Activated T-cell treated with anti-CD3 and anti-CD28 coated beads for 24 hours (primary cell): ENCODE measurements at places on chromosomes 1 and 21.

- DNase-seq = no peak
Observed at GRCh38 chr1:220691053-220691684, 1.0 kb downstream of the C1orf115 start.

- DNase-seq = no peak
Observed at GRCh38 chr1:170938281-170938680, 2.9 kb downstream of the MROH9 start.

DNA sequence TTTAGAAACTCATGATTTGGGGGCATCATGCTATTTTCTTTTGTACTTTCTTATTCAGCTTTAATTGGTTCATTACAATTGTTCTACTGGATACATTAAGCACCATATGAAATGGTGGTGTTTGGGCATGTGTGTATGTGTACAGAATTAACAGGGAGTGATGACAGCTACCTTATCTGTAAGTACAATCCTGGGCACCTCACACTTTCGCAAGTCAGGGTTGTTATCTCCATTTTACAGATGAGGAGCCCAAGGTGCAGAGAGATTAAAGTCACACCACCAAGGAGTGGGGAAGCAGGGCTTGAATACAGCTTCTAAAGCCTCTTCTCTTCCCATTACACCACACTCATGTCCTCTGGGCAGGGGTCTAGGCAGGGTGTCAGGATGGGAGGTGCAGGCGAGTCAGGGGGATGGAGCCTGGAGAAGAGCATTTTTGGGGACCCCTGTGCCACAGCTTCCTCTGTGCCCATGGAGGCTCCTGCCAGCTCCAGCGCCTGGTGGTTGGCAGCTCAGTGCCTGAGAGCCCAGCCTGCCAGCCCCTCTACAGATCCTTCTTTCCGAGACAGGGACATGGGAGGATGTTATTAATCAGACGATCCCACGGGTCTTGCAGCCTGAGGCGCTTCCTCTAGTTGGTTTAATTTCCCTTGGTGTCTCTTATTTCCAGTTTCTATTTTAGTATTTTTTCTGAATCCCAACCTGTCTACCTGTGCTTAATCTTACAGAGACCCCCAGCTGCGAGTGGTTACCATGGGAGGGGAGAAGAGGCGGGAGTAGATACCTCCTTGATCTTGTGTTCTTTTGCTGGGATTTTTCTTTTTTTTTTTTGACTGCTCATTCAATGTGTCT lies 126.2 kb upstream of the CD34 start:
- no peak for DNase-seq

DNA sequence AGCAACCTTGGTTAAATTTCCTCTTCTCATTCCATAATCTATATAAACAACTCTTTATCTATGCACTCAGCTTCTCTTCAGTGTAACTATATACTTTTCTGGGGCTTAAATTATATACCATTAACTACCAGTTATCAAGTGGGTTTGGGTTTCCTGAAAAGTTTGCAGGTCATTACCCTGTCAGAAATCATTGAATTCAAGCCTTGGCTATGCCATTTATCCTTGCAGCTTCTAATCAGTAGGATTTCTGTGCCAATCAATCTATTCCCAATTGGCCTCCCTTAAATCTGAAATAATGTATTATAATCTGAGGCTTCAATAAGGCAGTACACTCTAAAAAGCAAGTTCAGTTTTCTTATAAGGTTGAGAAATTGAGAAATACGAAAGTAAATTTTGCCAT lies 466.5 kb downstream of the NCAM2 start:
- no peak for DNase-seq

DNA sequence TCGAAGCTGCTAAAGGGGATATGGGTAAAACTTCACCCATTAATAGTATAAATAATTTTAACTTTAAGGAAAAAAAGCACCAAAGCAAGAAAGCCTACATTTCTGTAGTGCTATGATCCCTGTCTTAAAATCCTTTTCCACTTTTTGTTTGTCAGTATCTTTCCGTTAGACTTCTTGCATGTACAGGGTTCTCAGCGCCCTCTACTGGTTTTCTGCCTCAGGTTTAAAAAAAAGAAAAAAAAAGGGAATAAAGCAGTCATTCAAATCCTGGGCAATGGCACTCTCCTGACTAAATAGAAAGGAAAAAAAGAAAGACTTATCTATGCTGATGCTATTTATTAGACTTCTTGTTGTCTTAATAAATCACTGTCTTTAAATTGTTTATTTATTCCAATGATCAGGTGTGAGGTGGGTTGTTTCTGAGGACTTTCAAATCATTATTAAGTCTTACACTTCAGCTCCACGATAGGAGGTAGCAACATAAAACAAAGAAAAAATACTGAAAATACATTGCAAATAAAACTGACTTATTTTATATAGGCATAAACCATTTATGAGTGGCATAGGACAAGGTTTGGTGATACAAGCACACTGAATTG lies 475.4 kb upstream of the NR5A2 start:
- peak; percentile 4 for DNase-seq

DNA sequence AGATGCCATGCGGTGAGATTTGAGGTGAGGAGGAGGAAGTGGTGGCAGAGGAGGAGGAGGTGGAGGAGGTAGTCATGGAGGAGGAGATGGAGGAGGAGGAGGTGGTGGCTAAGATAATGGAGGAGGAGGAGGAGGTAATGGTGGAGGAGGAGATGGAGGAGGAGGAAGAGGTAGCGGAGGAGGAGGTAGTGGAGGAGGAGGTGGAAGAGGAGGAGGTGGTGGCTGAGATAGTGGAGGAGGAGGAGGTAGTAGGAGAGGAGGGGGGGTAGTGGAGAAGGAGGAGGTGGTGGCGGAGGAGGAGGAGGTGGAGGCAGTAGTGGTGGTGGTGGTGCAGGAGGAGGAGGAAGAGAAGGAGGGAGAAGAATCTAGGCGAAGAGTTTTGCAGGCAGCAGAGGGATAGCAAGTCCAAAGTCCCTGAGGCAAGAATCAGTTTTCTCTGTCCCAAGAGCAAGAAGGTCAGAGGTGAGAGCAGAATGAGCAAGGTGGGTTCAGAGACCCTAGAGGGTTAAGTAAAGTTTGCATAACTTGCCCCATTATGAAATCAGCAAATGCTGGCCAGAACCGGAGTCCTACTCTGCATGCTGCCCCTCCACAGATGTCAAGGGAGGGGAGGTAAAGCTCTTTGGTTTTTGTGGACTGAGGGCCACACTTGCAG lies 38.9 kb upstream of the GNPAT start:
- no peak for DNase-seq

DNA sequence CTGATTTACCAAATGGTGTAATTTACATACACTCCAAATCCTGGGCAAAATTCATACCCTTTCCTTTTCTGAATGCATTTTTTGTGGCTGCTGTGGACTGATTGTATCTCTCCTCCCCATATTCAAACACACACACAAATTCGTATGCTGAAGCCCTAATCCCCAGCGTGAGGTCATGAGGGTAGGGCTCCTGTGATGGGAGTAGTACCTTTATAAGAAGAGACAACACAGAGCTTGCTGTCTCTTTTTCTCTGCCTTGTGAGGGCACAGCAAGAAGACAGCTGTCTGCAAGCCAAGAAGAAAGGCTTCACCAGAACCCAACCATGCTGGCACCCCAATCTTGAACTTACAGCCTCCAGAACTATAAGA lies 24.4 kb downstream of the DUSP10 start:
- DNase-seq = no peak

DNA sequence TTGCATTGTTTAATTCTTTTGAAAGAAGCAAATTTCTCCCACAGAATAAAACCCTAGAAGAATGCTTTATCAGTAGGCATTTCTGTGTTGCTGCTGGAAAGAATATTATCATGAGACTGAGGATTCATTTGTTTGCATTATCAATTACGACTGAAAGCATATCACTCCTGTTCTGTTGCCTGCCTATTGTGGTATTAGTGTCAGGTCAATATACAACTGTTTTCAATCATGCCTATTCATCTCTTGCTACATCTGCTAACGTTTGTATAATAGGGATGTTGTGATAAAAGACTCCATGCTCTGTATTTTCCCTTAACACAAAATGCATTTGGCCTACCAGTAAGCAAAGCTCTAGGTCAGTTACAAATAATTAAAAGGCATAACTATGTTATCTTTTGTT lies 221.5 kb downstream of the PTPRC start:
- no peak for DNase-seq

- no peak for DNase-seq
Observed at GRCh38 chr1:182080955-182081582, 19.6 kb upstream of the ZNF648 start.

DNA sequence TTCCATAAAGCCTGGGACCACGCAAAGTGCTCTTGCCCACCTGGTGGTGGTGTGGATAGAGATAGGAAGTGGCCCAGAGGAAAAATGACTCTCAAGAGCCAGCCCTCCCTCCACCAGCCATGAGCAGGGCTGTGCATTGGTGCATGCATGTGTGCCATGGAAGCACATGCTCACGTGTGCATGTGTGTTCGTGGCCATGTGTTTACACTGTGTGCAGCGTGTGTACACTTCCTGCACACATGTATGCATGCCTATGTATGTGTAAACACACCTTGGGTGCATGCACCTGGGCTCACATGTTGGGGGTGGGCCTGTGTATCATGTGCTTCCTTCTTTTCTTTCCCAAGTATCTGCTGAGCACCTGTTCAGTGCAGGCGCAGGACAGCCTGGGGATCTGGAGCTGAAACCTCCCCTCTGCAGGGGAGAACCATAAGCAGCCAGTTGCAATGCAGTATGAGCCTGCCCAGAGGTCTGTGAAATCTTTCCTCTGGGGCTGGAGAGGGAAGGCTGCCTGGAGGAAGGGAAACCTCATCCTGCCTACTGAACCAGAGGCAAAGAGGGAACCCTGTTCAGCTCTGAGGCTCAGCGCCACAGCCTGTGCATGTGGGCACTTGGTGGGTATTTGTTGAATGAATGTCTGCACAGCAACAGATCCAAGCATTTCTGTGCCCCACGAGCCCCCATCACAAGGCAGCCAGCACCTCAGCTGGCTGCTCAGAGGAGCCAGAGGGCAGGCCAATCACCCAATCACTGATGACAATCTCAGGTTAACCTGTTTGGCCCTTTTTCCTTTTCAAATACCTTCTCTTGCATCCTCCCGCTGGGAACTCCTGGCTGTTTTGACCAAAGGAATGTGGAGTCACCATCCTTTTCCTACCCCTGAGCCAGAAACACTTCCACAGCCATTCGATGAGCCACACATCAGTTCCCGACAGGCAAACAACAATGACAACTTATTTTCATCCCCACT lies 327.0 kb downstream of the NPHP4 start:
- DNase-seq = no peak

DNA sequence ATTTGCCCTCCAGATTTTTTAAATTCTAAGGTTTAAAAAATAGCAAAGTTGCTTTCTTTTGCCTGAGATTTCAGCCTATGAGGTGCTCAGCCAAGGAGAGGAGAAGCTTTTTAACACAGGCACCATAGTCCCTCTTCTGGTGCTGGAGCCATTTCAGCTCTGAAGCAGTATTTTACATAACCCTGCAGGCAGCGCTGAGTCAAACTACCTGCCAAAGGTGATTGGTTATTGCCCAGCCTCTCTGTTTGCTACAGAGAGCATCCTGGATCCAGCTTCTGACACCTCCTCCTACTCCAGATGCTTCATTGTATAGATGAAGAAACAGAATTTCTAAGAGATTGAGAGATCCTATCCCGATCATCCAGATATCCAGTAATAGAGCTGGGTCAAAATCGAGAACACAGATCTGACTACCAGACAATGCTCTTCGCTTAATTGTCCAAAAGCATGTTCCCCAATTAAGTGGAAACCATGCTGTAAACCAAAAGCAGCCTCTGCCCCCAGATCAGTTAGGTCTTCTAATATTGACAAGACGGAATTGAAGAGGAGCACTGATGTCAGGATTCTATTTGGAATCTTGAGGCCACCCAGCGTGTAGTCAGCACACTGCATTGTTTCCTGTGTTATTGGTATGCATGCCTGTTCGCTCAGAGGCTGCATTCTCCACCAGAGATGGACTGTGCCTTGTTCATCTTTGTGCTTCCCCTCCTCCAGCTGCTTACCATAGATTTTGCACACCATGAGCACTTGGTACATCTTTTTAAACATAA lies 22.1 kb downstream of the RGS8 start:
- DNase-seq = no peak

GRCh38 chr1:182681568-182681912 lies 2.8 kb downstream of the RGS8 start:
- DNase-seq = no peak

DNA sequence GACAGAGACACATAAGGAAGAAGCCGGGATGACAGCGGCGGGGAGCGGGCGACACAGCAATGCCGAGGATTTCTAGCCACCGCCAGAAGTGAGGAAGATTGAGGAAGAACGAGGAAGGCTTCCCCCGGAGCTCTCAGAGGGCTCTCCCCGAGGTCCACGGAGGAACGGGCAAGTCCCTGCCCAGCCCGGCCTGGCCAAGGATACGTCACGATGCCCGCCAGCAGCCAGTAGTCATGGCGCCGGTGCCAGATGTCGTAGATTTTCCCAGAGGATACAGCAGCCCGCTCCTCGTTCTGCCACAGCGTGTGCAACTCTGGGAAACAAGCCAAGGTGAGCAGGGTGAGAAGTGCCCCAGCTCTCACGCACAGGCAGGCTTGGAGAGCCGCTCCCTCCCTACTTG lies 65.9 kb downstream of the KCNAB2 start:
- no peak for DNase-seq

- no peak for DNase-seq
Observed at GRCh38 chr21:43934116-43934515, 69.1 kb downstream of the AGPAT3 start.

- DNase-seq = no peak
Observed at GRCh38 chr21:44874497-44875315, 1.2 kb upstream of the PTTG1IP start.

- DNase-seq = peak; percentile 31
Observed at GRCh38 chr1:119141020-119141424, 569 bp upstream of the WARS2 start.

GRCh38 chr1:107162745-107163144 lies 21.9 kb downstream of the NTNG1 start:
- no peak for DNase-seq

- DNase-seq = peak; percentile 37
Observed at GRCh38 chr1:185244015-185244747, 72.9 kb downstream of the IVNS1ABP start.

DNA sequence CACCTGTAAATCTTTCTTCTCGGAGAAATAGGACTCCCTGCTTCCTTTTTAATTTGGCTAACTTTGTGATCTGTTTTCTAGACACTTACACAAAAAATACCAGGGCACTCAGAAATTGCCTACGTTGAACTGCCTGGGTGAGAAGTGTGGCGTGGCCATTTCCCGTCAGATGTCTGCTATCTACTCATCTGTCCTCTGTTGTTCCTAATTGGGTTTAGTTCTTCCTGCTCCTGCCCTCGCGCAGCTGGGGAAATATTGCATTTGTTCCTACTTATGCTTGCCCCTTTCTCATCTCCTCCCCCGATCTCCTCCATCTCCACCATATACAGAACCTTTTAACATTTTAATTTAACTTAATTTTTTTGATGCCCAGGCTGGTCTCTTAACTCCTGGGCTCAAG lies 55.1 kb downstream of the CD58 start:
- no peak for DNase-seq

- no peak for DNase-seq
Observed at GRCh38 chr1:219563568-219563967, 49.3 kb downstream of the ZC3H11B start.

GRCh38 chr1:84246213-84246612 lies 55.3 kb upstream of the SAMD13 start:
- DNase-seq = no peak
